ENCODE measurements at places on chromosomes 11 and 22.

DNA sequence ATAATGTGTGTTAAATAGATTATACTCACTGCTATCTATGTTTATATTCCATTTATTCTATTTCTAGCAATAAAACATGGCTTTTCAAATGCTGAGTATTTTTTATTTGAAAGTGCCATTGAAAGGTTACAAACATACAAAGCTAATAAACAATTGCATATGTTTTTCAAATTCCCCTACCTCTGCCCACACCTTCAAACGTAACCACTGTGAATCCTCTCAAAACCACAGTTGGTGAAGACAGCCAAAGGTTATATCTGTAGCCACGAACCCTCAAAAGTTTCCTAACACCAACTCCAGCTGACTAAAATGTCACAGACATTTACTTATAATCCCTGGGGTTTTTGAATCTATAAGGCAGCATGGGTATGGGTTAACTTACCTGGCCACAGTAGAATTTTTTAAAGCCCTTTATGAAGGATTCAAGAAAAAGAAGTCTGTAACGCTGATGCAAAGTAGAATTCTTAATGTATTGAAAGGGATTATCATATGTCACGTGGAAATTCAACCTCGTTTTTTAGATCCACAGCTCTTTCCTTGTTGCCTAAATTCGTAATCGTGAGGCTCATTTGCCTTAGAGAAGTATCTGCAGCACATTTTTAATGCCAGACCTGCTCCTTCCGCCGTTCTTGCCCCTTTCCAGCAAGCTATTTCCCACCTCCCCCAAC, 122.5 kb upstream of the ZC3H12C start:
- DNase-seq: peak; percentile 66

GRCh38 chr11:117519170-117519569, 191.5 kb downstream of the CEP164 start:
- no peak for DNase-seq

DNA sequence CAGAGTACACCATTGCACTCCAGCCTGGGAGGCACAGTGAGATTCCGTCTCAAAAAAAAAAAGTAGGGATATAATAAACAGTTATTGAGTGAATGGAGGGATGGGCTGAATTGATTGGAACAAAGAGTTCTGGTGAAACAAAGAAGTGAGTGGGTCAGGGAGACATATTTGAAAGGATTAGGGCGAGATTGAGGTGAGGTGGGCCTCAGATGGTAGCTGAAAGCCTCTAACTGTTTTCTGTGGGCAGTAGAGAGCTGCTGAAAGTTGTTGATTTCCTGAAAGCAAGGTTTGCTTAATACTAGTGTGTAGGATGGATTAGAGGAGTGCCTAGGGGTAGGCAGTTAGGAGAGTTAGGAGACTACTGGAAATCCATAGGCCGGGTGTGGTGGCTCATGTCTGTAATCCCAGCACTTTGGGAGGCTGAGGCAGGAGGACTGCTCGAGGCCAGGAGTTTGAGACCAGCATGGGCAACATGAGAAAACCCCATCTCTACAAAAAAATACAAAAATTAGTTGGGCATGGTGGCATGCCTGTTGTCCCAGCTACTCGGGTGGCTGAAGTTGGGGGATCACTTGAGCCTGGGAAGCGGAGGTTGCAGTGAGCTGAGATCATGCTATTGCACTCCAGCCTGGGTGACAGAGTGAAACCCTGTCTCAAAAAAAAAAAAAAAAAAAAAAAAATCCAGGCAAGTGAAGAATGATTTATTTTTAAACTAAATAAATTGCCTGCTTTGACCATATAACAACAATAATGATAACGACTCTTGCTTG, 41.4 kb upstream of the PTPRJ start:
- DNase-seq: no peak

DNA sequence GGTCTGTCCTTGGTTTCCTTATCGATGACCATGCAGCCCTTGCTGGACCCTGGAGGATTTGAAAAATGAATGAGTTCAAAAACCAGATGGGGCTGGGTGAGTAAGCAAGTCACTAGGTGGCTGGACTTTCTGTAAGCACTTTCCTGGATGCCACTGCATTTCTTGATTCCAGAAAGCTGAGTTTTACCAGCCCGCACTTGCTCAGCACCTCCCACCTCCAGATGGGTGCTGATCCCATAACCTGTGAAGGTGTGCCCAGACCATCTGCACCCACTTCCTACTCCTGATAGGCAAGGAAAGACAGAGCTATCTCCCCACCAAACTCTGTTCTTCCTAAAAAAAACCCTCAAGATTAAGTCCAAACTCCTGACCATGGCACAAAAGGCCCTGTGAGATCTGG, 21.1 kb downstream of the ASCC2 start:
- no peak for DNase-seq

- DNase-seq: no peak
Measured at GRCh38 chr22:27331526-27332281, 469.9 kb downstream of the MN1 start.

- no peak for DNase-seq
Measured at GRCh38 chr11:34250211-34250610, 107.6 kb downstream of the ABTB2 start.

- no peak for DNase-seq
Measured at GRCh38 chr11:10374386-10374785, 69.5 kb downstream of the ADM start.

DNA sequence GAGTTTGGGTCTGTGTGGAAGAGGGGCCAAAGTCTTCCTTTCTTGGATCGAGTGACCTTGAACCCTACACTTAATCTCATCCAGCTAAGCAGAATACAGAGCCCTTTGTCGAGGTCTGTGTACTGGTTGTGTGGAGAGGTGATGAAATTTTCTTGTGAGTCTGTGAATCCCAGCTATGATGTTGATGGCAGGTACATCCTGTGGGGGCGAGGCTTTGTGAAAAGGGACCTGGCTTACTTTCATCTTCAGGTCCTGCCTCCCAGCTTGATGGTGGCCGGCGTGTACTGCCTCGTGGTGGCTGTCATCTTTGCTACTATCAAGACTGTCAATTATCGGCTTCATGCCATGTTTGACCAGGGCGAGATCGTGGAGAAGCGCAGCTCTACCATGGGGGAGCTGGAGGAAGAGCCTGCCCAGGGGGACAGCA, 1.0 kb downstream of the PCNX3 start:
- no peak for DNase-seq

GRCh38 chr22:46937185-46937584, 174.7 kb downstream of the TBC1D22A start:
- no peak for DNase-seq

GRCh38 chr11:133149698-133150097, 382.6 kb downstream of the OPCML start:
- no peak for DNase-seq

GRCh38 chr11:2348986-2349385, 28.1 kb upstream of the CD81 start:
- no peak for DNase-seq

- DNase-seq: no peak
Measured at GRCh38 chr11:112785149-112785548, 176.1 kb upstream of the NCAM1 start.

DNA sequence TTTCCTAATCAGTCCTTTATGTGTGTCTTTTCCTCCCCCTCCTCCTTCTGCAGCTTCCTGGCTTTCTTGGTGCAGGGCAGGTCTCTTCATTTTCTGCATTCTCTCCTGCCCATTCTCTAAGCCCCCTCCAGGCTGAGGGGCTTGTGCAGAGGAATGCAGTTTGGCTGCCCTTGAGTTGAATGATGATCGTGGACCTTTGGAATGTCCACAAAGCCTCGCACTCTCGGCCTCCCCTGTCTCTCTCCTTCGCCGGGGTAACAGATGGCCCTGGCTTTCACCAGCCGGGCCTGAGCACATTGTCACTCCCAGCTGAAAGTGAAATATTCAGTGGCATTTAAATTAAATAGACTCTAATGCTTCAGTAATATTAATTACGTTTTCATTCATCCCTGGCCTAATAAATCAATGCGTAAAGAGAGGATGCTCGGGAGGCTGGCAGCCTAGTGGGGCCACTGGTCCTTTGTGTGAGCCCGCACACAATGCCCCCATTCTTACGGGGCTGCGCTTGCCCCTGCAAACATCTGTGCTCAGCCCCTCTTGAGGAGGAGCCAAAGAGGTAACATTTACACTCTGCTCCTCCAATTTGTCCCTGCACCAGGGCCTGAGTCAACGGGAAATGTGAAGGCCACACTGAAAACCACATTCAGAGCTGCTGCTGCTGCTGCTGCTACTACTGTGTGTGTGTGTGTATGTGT, 64.9 kb upstream of the PAX6 start:
- no peak for DNase-seq

DNA sequence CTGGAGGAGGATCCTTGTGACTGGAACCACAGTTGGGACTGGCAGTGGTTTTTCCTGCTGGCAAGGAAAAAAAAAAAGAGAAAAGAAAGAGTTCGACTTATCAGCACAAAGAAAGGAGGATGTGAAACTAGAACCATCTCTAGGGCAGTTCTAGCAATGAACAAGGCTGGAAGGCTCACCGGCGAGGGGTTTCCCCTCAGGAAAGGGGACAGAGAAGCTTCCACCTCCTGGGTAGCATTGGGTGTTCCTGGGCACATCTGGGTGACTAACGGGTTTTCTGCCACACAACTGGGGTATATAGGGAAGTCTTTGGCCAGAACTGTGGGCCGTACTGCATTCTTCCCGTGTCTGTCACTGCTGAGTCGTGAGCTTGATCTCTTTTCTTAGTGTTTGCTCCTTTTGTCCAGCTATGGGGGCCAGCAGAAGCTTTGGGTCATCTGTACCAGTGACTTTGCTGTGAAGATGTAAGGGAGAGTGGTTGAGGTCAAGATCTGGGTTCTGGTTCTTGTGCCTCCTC, 109.4 kb upstream of the OR4B1 start:
- DNase-seq: peak; percentile 66

GRCh38 chr11:112558691-112559090, 298.0 kb upstream of the PLET1 start:
- DNase-seq: no peak

DNA sequence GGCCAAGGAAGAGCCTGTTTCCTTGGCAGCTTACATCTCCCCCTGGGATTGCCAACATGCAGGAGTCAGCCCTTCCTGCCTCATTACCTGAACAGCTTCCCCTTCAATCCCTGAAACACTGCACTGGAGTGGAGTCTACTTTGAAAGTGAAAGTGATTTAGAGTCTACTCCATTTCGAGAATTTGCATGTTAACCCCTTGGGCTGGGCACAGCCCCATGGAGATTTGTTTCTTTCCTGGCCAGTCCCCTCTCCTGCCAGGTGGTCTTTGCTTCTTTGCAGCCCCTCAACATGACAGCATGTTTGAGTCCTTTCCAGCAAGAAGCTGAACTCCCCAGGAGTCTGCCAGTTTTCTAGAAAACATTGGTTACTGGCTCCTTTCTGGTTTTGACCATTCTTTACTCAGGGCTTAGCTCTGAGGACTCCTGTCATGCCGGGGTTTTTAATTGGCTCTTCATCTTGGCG, 59.9 kb downstream of the TRAF6 start:
- DNase-seq: no peak

All from GM12864 (cell line).